Activated naive CD4-positive, alpha-beta T cell (primary cell): ENCODE measurements at places on chromosomes 2 and 18.

GRCh38 chr2:48240912-48241311, 289.0 kb upstream of the STON1 start:
- no peak for DNase-seq

DNA sequence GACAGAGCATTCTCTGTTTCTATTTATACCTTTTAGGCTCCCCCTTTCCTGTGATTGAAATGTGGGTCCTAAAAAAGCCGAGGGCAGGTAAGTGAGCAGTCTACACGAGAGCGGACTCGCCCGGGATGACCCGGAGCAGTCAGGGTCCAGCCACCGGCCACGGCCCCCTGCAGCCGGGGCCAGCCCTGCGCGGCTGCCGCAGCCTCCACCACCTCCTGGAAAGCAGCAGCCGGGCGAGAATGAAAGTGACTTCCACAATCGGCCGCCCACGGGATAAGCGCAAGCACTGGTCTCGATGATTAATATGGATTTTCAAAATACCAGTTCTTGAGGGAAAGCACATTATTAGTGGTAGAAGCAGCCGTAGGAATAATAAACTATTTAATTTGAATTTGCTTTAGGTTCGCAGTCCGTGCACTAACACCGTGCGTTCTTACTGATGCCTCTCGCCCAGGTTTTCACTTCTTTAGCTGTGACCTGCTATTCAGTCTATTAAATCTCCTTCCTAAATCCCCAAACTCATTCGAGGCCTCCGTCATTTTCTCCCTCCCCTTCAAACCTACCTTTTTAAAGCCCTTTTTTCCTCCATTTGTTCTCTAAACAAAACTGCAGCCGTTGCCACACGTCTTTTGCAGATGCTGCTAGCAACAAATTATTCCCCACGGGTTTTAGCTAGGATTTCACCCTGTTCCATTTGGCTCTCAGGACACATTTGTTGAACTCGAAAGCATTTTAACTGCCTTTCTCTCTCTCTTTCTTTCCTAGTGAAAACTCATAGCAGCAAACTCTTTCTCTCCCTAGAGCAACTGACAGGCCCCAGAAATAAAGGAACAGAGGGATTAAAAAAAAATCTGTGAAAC, 1015.1 kb upstream of the PIK3C3 start:
- no peak for DNase-seq

DNA sequence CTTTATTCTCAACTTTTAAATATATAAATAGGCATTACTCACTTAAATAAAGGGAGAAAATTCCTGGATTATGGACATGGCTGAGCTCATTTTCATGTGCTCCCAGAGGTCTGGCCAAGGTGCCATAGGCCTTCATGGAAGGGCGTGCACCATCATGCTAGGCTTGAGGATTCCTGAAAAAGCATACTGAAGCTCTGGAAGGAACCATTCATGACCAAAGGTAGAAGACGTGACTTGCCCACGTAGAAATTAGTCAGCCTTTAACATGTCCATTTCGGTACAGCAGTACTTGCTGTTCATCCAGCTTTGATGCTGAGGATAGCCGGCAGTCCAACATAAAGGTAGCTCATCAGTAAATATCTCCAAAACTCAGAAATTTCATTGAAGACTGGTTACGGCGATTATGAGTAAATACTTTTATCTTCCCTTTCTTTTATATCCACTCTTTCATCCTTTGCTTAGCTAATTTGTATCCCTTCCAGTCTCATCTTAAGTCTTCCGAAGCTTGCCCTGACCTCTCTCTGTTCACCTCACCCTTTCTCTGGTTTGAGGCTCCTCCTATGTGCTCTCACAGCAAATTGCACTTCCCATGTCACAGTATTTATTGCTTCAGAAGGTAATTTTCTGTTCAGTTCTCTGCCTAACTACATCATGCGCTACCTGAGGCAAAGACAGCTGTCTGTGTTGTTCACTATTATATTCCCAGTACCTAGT, 32.3 kb upstream of the ASNSD1 start:
- DNase-seq, result no peak

- no peak for DNase-seq
Measured at GRCh38 chr2:234932591-234933168, 19.1 kb upstream of the SH3BP4 start.

DNA sequence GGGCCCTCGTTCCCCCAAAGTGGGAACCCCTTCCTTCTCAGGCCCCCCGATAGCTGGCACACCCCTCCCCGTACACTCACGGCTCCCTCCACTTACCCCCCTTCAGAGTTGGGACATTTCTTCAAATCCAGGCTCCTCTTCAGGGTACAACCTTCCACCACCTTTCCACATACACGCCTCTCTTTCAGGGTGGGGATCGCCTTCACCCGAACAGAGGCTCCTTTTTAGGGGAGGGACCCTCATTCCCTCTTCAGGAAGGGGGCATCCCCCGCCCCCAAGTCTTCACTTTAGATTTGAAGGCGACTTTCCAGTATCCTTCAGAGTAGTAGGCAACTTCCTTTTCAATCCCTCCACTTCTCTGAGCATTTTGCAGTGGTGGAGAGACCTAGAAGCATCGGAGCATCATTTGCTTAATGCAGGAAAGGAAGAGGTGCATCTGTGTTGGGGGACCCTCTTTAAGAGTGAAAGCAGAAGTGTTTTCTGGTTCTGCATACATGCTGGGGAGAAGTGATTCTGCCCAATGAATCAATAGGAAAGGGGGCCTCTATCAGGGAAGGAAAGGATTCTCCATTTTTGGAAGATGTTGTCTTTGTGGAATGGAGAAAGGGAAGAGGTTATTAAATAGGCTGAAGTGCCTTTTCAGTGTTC, 845 bp downstream of the EML4 start:
- DNase-seq, result no peak

- no peak for DNase-seq
Measured at GRCh38 chr2:236159778-236160170, 8.4 kb downstream of the GBX2 start.

DNA sequence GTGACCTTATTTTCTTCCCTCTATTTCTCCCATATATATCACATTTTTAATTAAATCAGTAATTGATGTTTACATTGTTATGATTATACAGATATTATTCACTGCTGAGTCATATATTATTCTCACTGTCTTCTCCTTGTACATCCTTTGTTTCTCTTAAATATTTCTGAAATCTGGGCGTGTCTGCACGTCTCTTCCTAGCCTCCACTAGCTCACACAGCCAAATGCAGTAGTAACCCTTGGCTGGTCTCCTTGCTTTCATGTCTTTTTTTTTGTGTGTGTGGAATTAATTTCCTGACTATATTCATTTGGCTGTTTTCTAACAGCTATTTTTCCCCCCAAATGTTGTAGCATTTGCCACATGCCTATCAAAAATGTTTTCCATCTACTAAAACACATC, 15.8 kb downstream of the CCNYL1 start:
- DNase-seq, result no peak

GRCh38 chr18:24499814-24500213, 39.4 kb downstream of the HRH4 start:
- DNase-seq, result no peak

DNA sequence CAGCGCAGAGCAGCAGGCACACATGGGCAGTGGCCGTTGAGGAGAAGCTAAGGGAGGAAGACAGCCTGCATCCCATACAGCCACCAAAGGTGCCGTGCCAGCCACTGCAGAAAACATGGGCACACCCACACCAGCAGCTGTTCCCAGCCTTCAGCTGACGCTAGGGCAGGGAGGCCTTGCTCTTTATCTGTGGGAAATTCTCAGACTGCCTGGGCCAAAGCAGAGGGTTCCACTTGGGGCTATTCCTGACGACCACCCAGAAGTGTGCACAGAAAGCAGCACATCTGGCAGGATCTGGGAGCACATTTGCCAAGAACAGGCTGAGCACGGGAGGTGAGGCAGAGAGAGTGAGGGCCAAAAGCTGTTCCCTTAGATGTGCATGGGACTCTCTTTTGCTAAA, 101.3 kb upstream of the SOX11 start:
- DNase-seq, result no peak

- no peak for DNase-seq
Measured at GRCh38 chr2:159755788-159756187, 42.2 kb downstream of the CD302 start.

DNA sequence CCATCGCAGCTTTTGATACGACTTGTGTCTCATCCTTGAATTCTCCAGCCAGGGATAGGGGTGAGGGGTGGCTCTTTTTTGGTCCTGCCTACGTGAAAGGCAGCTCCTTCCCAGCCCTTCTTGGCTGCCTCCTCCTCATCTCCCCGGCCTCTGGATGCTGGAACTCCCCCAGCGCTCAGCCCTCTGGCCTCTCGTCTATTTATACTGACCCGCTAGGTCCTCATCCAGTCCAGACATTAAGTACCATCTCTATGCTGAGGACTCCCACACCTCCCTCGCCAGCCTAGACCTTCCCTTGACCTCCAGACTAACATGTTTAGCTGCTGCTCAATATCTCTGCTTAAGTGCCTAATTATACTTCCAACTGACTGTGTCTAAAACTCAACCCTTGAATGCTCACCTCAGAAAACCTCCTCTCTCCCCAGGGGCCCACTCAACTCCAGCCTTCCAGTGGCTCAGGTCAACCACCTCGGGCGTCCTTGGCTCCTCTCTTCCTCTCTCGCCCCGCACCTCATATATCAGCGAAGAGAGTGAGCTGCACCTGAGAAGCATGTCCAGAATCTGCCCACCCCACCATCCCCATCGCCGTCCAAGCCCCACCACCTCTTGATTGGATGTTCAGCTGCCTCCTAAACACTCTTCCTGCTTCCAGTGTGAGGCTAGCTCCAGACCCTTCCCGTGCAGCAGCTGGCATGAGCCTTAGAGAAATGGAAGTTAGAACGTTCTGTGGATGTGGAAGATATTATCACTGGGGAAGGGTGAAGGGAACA, 34.8 kb downstream of the TOGARAM2 start:
- no peak for DNase-seq

DNA sequence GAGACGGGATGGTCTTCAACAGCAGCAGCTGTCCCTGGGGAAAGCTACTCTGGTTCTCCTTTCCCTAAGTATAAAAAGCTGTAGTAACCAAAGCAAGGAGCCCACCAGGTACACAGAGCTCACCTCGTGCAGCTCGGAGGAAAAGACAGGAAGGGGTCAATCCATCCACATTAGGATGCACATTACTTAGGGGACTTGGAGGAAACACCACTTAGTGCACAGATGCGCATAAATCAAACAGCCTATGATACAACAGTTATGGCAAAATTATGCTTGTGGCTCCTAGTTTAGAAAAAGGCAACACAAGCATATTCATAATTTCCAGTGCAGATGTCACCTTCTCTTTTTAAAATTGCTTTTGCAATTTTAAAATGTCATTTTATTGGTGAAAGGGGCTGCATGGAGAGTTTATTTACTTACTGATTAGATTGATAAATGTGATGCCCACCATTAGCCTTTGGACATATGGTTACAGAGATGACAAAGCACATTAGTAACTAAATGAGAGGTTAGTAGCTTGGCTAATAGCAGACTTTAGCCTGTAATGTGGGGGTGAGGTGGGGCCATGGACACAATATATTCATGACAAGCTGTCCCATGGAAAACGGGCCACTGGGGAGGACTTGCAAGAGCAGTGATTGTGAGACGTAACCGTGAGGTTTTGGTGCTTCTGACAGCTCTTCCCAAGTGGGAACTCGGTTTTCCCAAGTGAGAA, 199.8 kb downstream of the MYT1L start:
- no peak for DNase-seq

GRCh38 chr2:96470109-96470508, 35.0 kb downstream of the NEURL3 start:
- no peak for DNase-seq

DNA sequence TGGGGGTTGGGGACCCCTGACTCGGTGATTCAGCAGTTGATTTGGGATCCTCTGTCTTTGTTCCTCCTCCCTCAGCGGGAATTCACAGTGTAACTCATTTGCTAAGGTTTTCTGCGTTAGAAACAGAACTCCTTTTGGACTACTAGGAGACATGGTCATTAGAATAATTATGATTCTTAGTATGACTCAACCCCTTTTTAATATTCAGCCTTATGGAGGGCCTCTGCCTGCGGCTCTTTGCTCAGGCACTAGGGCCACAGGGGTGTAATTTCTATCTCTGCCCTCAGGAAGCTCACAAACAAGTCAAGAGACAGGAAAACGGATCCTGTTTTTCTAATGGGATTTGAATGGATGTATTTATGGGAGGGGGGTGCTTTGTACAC, 117.4 kb downstream of the SPTBN1 start:
- no peak for DNase-seq

DNA sequence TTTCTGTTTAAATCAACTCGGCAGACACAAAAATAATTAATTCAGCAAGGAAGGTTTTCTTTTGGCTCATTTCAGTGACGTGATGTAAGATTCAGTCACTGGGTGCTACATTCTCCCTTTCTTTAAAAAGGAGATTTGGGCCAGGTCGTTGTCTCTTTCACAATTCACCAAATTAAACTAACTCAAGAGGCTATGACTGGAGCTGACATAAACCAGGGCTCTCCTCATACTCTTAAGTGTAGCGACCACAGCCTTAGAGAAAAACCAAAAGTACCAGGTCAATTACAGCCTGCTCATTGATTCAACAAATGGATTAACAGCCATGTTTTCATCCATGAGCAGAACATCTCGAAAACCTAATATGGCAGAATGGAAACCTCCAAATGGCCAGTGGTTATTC, 85.7 kb downstream of the PAX3 start:
- no peak for DNase-seq

DNA sequence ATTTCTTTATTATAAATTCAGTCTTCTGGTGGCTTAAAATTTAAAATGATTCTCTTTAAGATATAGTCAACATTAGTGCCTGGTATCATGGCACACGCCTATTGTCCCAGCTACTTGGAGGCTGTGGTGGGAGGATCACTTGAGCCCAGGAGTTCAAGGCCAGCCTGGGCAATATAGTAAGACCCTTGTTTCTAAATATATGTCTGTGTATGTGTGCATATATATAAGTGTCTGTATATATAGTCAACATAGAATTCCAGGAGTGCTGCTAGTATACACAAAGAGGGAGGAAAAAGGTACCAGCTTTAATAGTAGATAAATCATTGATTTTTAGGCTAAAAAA, 24.9 kb downstream of the EIF4E2 start:
- no peak for DNase-seq

DNA sequence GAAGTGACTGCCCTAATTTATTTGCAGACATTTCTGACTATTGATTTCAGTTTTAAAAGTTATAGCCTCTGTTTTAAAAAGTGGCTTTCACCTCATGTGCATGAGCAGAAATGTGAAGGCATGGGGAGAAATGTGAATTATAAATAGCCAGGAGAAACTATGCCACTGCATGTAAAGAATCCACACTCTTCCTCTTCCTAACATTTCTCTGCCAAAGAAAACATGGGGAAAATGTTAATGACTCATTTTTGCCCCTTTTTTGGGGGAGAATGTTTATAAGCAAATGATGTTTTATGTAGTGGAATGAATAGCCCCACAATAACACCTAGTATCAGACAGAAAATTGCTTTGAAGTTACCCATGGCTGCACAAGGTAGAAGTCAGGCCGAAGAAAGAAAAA, 249.0 kb upstream of the TANK start:
- DNase-seq, result no peak

DNA sequence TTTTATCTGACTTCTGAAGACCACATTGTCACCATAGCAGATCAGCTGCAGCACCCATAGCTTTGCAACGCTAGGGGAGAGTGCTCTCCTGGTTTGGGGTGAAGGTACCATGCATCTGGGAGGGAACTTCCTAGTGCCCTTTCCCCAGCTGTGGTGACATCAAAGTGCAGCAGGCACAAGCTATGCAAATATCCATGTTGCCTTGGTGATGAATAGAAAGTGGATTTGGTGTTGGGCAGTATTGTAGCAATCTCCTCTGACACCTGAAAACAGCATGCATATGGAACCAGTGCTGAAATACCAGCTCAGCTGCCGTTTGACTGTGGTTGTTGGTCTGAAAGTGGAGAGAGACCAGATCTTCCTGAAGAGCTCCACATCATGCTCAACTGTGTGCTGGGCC, 37.1 kb downstream of the BCL2L11 start:
- DNase-seq, result no peak

- no peak for DNase-seq
Measured at GRCh38 chr2:168926621-168927386, 25.7 kb downstream of the G6PC2 start.
